NCI-H187 treated with DMSO at 0.1 percent for 48 hours (cell line): ENCODE measurements at places on chromosomes 7 and 10.

DNA sequence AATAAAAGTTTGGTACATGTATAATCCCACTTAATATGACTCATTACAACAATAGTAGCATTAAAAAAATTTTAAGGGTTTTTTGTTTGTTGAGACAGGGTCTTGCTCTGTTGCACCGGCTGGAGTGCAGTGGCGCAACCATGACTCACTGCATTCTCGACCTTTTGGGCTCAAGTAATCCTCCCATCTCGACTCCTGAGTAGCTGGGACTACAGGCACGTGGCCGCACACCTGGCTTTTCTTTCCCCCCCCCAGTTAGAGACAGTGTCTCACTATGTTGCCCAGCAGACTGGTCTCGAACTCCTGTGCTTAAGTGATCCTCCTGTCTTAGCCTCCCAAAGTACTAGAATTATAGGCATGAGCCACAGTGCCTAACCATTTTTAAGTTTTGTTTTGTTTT is 40.7 kb downstream of the KMT2C start:
- DNase-seq = no peak

DNA sequence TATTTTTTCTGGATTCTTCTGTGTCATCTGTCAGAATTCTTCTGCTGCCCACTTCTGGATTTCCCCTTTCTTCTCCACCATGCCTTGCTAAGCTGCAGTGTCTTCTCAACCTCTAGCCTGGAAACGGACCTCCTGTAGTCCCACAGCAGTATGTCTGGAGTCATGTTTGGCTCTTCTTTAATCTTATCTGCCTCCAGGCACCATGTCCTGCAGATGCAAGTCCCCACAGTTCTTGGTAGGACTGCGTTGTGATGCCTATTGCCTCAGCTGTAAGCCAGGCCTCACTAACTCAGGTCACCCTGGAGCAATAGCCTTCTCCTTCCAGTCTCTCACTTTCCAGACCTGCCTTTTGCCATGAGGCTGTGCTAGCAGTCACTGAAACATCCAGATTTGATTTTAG is 268.3 kb downstream of the POM121L12 start:
- DNase-seq = no peak

DNA sequence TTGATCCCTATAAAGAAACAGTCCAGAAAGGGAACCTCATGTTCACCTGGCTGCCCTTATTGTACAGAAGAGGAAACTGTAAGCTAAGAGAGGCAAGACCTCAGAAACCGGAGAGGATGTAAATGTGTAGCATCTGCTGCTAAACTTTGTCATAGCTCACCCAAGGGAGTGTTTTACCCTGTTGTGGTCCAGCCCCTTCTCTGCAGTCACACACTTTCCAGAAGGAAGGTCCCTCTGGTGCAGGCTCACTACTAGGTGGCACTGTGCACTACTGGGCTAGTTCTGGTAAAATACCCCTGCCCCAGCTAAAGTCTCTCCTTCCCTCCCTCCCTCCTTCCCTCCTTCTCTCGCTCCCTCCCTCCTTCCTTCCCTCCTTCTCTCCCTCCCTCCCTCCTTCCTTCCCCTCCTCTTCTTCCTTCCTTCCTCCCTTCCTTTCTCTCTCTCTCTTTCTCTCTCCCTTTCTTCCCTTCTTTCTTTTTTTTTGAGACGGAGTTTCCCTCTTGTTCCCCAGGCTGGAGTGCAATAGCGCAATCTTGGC is 42.5 kb upstream of the LCOR start:
- DNase-seq = no peak

DNA sequence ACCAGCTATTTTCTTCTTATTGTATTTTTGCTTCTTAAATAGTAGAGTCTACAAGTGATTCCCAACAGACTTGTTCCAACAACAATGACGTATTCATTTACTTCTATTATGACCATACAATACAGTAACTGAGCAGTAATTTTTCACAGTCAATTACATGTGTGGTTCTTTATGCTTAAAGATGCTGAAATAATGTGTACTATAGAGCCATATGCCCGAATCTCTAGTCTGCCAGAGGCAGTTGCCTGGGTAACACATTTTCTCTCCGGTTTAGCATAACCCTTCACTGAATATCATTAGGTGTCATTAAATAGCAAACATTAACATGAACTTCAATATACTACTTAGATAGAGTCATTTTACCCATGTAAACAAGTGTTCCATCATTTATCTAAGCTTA is 75.0 kb downstream of the SLC25A13 start:
- DNase-seq = no peak

GRCh38 chr10:77768039-77768438 is 130.4 kb upstream of the KCNMA1 start:
- DNase-seq = no peak

GRCh38 chr7:16740996-16741395 is 12.6 kb upstream of the TSPAN13 start:
- DNase-seq = no peak

GRCh38 chr7:130490311-130490791 is 1.5 kb upstream of the MEST start:
- no peak for DNase-seq

GRCh38 chr10:14569274-14570060 is 205.2 kb downstream of the FAM107B start:
- DNase-seq = no peak

GRCh38 chr7:40000734-40001315 is 50.8 kb downstream of the CDK13 start:
- DNase-seq = no peak

- no peak for DNase-seq
These were observed 56.0 kb downstream of the CAMK2B start for GRCh38 chr7:44269417-44269816.

DNA sequence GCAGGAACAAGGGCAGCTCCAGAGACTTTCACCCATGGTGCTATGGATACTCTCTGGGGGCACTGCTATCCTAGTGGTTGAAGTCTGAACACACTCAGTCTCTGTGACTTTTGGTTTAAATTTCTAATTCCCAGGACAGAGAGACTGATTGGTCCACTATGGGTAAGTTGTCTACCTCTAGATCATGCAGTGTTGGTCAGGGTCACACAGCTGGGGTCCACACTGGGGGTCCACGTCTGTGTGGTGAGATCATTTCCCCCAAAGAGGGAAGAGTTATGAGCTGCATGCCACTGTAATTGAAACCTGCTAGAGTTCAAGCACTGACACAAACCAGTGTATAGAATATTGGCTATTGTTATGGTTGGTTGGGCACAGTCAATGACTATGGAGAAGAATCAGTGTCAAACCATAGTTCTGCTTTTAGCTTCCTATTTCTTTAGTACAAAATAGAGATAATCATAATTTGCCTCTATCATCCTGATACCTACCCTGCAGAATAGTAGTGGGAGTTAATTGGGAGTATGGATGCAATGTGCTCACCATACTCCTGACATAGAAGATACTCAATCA is 101.6 kb downstream of the PRTFDC1 start:
- DNase-seq = no peak

- DNase-seq = no peak
These were observed 32.3 kb downstream of the CDK1 start for GRCh38 chr10:60810437-60811182.

- DNase-seq = no peak
These were observed 1.4 kb downstream of the VOPP1 start for GRCh38 chr7:55570939-55571338.

DNA sequence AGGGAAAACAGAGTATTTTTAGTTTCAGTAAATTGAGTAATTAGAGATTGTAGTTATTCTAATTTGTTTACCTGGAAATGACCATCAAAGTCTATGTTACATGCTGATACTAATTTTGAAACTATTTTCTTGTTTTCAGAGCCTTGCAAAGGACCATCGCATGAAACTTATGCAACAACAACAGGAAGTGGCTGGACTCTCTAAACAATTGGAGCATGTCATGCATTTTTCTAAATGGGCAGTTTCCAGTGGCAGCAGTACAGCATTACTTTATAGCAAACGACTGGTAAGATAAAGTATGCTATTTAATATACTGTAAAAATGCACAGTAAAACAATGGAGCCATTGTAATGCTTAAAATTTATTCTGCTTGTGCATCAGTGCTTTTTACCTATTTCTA is 78.5 kb downstream of the TRIM24 start:
- no peak for DNase-seq

DNA sequence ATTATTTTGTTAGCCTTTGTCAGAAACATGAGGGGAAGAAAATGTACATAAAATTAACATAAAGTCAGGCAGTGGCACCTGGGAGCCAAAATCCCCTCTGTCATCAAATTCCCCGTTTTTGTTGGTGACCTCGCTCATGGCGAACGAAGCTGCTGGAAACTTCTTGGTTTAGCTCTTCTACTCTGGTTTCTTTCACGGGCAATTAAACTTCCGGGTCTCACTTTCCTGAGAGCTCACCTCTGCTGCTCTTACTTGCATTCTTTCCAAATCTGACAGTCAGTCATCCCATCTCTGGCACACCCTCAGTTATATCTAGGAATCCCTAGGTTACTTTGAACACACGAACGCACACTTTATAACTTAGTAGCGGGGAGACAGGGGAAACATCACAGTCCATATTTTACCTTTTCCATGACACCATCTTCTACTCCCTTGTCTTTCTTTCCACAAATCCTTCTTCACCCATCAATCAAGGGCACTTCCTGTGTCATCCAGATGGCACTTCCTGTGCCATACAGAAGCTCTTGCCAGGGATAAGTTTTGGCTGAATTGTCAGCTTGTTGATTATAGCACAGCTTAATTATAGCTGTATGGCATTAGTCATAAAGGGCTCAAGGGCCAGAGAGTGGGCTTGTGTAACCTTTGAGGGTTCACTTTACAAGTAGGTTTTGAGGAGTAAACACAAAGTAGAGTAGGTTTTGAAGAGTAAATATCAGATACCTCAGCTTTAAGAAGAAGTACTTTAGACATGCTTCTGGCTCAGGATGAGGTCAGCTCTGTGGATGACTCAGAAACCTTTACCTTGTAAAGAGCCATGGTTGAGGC is 105.1 kb downstream of the GATA3 start:
- DNase-seq = no peak

DNA sequence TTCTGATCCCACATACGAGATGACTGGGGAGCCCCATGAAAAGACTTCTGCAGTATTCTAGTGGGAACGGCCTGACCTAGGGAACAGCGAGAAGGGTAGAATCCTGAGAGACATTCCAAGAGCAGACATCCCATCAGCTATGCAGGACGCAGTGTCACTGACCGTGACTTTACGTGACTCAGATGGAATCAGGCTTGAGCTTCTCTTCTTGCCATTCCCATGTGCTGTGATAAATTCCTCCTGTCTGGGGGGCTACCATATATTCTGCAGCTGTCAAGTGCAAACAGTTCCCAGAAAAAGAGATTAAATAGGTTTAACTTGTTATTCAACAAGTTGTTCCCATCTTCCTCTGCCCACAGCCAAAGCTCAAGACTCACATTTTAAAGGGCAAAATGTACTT is 73.1 kb upstream of the PDE1C start:
- no peak for DNase-seq

DNA sequence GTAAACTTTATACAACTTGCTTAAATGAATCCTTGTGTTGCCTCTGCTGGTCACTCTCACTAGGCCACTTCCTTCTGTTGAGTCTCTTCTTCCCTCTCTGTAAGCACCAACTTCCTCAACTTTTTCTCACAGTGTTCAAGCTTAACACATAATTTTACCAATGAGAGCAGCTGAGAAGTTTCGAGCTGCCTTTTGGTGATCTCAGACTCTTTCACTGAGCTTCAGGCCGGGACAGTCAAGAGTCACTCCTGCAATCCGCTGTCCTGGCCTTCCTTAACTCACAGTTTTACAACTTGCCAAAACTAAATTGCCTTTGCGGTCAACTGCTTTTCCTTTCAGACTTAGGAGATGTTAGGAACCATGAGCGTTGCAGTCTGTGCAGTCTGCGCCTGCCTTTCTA is 47.4 kb downstream of the PRPF18 start:
- no peak for DNase-seq

DNA sequence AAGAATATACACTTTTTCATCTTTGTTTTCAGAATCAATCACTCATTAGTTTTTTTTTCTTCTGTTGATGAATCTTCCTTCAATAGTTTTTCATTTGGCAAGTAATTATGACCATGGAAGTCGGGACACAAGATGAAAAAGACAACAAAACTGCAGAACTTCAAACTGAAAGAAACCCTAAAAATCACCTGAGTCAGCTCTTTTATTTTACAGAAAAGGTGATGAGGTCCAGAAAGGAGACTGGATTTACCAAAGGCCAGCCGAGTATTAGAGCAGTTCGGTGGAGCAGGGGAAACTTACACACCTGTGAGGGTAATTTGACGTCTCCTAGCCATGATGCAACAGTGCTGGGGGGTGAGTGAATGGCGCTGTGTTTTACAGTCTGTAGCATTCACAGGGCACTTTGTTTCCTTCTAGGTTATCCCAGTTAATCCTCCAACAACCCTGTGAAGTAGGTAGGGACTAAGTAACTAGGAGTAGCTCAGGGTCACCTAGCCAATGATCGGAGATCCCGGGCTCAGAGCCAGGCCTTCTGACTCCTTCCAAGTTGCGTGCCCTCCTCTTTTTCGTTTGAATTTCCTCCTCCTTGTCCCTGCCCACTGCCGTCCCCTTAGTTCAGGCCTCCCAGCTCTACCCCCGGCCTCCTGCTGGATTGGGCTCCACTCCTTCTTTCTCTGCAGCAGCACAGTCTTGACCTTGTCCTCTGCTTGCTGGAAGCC is 14.0 kb downstream of the RBM20 start:
- no peak for DNase-seq
